ENCODE measurements at places on chromosomes 2 and 18. TPM values are rescaled to one million over a fixed set of nuclear protein-coding genes. Genes with fewer than 3 reads are reported as not detected.

ANTXR1 gene
- 0.22 TPM for total RNA-seq

UGT1A4 gene
- not detected for total RNA-seq

TUBB8B gene
- total RNA-seq, result not detected

PARD6G gene
- 0.33 TPM for total RNA-seq

INO80C gene
- 27.0 TPM for total RNA-seq

C2orf15 gene
- 0.86 TPM for total RNA-seq

SRD5A2 gene
- total RNA-seq, result not detected

TTR gene
- total RNA-seq, result not detected

SCYGR4 gene
- total RNA-seq, result not detected

COL6A3 gene
- total RNA-seq, result 7.0 TPM

AMER3 gene
- total RNA-seq, result not detected

TWIST2 gene
- not detected for total RNA-seq

MREG gene
- 25.4 TPM for total RNA-seq

VIT gene
- not detected for total RNA-seq

DYSF gene
- total RNA-seq, result 4.8 TPM

C1QL2 gene
- not detected for total RNA-seq

INHA gene
- not detected for total RNA-seq
